Anterior cingulate cortex (tissue), 58 donors: ENCODE measurements at places on chromosomes 6 and 20.

- no peak for DNase-seq
Observed at GRCh38 chr20:10805764-10806163, 132.0 kb upstream of the JAG1 start.

DNA sequence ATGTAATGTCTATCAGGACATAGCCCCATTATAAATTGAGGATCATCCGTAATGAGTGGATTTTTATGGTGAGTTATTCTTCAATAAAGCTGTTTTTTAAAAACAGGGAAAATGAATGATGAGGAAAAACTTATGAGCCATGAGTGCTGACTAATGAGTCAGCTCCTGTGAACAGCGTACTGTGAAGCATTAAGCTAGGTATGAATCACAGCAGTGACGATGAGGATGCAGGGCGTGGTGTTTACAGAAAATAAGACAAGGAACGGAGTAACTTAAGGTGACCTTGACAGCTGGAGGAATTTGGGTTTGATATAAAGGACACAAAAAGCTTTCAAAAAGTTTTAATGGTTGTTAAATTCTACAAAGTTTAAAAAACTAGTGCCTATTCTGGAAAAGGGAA, 96.3 kb downstream of the FOXF2 start:
- DNase-seq, result no peak

GRCh38 chr6:44487002-44487401, 99.5 kb downstream of the CDC5L start:
- no peak for DNase-seq

- no peak for DNase-seq
Observed at GRCh38 chr20:51760905-51761546, 7.2 kb downstream of the ATP9A start.

GRCh38 chr20:61819574-61819846, 246.2 kb downstream of the TAF4 start:
- no peak for DNase-seq

- no peak for DNase-seq
Observed at GRCh38 chr6:66245231-66245630, 538.2 kb upstream of the EYS start.

GRCh38 chr20:52269321-52269720, 77.7 kb upstream of the ZFP64 start:
- DNase-seq, result no peak

- DNase-seq, result no peak
Observed at GRCh38 chr6:53244399-53244931, 95.8 kb upstream of the GCM1 start.

DNA sequence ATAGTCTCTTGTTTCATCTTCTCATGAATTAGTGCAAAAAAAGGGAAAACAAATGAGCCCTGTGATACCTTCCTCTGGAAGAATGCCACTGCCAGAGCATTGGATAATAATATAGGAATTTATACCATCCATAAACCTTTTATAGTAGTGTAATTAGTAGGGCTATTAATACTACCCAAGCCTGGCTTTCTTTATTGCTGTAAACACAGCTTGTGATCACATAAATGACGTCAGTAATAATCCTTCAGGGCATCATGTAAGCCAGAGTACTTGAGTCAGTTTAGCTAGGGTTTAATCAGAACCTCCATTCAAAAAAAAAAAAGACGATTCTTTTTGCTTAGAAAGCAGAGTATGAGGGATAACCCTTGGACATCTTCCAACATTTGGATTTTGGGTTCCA, 264.8 kb downstream of the SLC35F1 start:
- no peak for DNase-seq

DNA sequence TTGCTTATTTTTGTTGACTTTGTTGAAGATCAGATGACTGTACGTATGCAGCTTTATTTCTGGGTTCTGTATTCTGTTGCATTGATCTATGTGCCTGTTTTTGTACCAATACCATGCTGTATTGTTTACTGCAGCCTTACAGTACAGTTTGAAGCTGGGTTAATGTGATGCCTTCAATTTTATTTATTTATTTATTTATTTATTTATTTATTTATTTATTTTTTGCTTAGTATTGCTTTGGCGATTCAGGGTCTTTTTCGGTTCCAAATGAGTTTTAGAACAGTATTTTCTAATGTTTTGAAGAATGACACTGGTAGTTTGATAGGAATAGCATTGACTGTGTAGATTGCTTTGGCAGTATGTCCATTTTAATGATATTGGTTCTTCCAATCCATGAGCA, 210.3 kb downstream of the EPM2A start:
- no peak for DNase-seq
